Neural progenitor cell (in vitro differentiated cells): ENCODE measurements at places on chromosomes 3 and 15. TPM values are rescaled to one million over a fixed set of nuclear protein-coding genes. Genes with fewer than 3 reads are reported as not detected.

Gene TMEM158
- 2.7 and 5.5 TPM in 2 replicates for total RNA-seq

Gene PLXNB1
- total RNA-seq: 53.6 and 142 TPM in 2 replicates

Gene IL5RA
- total RNA-seq: not detected in 2 replicates

Gene PLCB2
- total RNA-seq: 0.56 and 2.1 TPM in 2 replicates

Gene CCNB2
- 296 and 374 TPM in 2 replicates for total RNA-seq

Gene VGLL3
- 1.2 and 1.8 TPM in 2 replicates for total RNA-seq

Gene PIGB
- total RNA-seq: 15.6 and 18.7 TPM in 2 replicates

Gene IGSF10
- total RNA-seq: 0.15 and 0.22 TPM in 2 replicates

Gene LYZL4
- total RNA-seq: not detected in 2 replicates

Gene SCG5
- 69.4 and 101 TPM in 2 replicates for total RNA-seq

Gene ADIPOQ
- total RNA-seq: not detected in 2 replicates

- DNase-seq: no peak
Observed at GRCh38 chr15:57421110-57421509, 44.8 kb downstream of the CGNL1 start.

DNA sequence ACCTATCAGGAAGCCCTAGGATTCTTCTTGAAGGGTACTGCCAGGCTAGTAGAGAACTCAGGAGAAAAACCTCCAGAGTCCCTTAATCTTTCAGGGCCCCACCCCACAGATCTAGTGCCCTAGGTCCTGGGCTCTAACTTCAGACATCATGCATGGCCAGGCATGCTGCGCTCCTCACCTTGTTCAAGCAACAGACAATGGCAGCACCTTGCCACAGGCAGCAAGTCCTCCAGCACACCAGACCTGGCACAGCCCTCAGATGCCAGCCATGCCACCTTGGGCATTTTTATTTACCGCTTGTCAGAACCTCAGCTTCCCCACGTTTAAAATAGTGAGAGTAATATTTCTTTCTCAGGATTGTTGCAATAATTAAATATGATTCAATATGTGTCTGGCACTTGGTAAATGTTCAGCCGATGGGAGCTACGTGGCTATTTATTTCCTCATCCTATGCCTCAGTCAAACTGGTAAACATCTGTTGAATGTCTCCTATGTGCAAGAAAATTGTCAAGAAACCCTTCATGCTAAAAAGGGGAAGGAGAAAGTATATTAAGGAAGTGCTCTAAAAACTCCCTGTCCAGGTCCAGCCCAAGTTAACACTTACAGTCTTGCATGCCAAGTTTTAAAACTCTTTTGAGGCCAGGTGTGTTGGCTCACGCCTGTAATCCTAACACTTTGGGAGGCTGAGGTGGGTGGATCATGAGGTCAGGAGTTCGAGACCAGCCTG, 14.5 kb upstream of the CCR1 start:
- DNase-seq: no peak

GRCh38 chr3:10961921-10962320, 30.6 kb upstream of the SLC6A1 start:
- DNase-seq: no peak

DNA sequence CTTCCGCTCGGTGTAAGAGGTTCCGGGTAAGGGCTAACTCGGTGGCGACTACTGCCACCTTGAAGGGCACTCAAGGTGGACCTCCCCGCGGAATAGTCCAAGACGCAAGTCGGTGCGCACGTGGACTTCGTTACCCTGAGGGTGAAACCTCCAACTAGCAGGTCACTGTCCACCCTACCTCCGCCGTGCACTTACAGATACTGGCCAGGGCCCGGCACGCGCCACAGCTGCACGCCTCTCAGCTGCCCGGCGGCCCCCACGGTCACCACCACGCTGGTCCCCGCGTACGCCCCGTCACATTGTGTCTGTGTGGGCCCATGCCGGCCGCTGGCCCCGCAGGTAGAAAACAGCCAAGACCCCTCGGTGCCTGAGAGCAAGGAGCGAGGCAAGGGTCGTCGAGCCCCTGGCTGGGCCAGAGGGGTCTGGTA, 1.1 kb downstream of the LTK start:
- DNase-seq: peak; percentile 28

GRCh38 chr3:179196700-179197099, 48.5 kb downstream of the PIK3CA start:
- peak; percentile 20 for DNase-seq

DNA sequence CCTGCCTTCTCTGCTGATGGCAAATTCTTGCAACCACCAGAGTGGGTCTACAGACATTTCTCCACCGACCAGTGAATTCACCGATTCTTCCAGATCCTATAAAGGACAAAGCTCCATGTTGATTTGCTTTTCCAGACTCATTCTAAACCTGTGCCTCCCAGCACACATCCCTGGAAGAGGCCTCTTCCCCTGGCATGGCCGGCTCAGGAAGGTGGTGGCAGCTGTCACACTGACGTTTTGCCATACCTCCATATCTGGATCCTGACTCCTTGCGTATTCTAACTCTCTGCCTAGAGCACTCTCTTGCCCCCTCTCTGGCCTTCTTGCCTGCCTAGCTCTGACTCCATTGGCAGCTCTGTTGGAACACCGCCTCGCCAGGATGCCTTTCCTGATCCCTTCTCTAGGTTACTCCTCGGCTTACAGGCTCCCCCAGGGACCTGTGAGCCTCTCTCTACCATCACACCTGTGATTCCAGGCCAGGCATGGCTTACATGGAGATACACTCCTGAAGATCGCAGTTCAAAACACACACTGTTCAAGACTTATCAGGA, 31.0 kb downstream of the SLCO2A1 start:
- DNase-seq: no peak

- no peak for DNase-seq
Observed at GRCh38 chr3:120496278-120497002, 45.6 kb upstream of the FSTL1 start.

DNA sequence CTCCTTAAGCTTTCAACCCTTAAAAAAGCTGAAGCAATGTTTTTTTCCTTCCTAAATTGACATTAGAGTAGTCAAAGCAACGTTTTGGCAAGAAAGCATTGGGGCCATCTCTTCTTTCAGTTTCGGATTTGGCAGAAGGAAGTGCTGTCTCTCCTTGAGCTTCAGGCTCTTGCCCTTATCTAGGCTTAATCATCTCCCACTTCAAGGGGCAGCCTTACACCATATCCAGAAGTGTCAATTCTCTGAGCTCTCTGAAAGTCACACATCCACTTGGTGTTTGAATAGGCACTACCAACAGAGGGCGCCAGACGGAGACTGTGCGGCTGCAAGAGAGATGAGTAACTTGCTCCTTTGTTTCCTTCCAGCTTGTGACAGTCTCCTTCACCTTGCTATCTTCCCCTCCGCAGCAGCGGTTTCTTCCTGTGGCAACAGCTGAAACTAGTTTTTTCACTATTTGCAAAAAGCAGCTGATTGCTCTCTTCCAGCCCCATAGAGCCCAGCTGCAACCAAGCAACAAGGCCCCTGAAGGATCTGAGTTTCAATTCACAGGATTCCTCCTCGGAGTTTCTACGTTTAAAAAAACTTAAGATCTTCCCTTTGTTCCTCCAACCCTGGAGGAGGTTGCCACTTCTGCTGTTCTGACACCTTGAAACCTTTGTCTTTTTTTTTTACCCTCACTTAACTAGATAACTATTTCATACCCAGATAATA, 147.0 kb upstream of the SLCO3A1 start:
- peak; percentile 89 for DNase-seq

GRCh38 chr3:168396861-168397260, 301.1 kb upstream of the GOLIM4 start:
- DNase-seq: no peak

DNA sequence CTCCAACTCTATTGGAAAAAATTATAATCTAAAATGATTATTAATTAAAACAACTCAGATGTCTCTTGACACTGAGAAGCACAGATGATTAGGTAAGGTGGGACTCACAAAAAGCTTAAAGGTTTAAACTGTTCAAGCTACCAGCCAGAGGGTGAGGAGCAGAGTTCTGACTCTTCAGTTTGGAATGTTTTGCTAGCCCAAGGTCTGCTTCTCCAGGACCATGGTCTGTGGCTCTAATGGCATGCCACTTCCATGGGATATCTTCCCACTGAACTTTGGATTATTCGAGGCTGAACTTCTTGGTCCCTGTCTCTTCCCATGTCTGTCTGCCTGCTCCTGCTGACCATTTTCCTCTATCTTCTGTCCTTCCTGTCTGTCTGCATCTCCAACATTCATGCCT, 49.2 kb downstream of the CACNA2D3 start:
- no peak for DNase-seq

GRCh38 chr3:16765661-16766060, 119.1 kb upstream of the PLCL2 start:
- no peak for DNase-seq

DNA sequence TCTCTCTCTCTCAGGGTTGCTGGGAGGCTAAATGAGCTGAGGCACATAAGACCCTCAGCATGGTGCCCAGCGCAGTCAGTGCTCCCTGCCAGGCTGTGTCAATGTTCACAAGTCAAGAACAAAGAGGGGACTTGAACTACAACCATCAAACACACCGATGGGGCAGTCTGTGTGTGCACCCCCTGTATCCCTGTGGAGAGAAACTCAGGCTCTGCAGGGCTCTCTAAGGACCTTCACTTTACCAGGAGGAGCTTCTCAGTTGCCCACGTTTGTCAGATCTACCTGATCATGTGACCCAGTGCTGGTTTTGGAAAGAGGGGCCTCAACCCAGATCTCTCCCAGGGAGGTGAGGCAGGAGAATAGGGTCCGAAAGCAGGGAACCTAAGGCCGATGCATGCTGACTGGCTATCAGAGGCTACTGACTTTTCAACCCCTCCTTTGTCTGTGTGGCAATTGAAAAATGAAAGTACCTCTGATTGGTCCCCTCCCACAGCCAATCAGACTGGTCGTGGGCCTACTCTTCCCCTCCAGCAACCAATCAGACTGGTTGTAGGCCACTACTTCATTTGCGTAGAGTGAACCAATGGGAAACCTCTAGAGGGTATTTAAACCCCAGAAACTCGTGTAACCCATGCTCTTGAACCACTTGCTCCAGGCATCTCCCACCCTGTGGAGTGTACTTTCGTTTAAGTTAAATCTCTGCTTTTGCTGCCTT, 34.0 kb downstream of the RHCG start:
- DNase-seq: no peak

GRCh38 chr3:61813636-61814035, 252.3 kb downstream of the PTPRG start:
- DNase-seq: no peak

GRCh38 chr15:89408372-89409183, 74.0 kb upstream of the POLG start:
- DNase-seq: peak; percentile 27

DNA sequence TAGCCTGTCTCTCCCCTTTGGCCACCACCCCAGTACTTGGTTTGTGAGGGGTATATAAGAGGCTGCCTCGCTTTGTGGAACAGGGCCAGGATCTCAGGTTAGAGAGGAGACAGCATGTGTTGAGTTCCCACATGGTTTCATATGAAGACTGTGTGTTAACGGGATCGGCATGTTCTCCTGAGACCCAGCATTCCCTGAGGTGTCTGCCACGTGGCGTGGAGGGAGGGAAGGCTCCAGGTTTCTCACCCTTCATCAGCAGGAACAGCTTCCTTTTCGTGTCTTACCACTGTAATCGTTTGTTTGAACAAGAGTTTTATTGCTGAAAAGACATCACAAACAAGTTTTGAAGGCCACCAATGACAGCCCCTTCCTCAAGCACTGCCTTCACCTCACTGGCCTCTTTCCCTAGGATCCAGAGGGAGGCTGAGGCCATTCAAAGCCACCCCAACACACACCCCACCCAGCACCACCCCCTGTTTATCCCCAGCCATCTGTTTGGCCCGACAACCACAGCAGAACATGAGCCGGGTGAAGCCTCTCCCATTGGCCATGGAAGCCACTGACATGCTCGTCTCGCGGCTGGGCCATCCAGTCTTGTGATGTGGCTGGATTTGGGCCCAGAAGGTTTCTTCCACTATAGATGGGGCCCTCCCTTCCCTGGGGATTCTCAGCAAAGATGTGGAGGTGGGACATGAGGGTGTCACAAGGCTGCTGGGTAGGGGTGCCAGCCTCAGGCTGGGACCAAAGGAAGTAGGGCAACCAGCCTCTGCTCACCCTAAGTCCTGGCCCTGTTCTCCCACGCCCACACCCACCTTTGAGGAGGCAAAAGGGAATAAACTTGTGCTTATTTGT, 10.0 kb downstream of the BHLHE40 start:
- DNase-seq: no peak

DNA sequence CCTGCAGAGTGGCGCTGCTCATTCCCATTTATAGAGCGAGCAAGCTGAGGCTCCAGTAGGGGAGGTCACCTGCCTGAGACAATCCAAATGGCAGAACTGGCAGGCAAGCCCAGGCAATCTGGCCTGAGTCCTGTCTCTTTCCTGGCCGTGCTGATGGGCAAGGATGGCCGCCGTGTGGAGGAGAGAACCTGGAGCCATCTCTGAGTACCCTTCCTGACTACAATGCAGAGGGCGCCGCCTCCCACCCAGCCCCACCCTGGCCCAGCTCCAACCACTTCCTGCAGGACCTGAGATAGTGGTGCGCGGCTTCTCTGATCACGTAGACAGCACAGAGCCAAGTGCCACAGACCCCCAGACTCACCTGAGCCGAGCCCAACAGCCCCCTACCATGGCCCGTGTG, 7.0 kb downstream of the TLR9 start:
- DNase-seq: no peak

DNA sequence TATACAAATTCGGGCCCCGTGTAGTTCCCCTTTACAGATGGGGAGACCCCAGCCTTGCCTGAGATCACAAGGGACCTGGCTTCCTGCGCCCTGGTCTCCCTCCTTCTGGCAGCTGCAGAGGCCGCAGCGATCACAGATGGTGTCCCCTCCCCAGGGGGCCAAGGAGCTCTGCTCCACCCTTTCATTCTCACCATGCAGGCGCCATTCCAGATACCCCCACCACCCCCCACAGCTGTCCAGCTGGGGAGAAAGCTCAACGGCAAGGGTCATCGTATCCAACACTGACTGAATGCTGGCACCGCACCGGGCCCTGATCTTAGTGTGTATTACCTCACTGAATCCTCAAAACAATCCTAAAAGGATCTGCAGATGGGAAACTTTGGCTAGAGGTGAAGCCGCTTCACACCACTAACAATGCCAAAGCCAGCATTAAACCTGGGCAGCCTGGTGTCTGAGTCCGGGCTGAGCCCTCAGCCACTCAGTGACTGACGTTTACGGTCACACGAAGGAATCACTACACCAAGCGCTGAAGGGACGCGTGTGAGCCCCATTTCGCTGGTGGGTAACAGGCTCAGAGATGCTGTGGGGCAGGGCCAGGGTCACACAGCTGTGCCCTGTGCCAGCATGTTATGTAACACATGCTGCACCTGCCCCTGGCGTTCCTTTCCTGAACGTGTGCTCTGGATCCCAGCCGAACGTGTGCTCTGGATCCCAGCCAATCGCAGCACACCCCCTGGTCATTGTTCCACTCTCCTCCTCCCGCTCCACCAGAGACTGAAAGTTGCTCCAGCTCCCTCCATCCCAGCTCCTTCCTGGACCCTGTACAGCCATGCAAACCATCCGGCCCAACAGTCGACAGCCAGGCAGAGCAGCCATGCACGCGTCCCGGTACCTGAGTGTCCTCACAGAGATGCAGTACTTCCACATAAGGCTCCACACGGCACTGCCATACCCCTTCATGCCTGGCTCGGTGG, 51.8 kb downstream of the IQSEC1 start:
- DNase-seq: no peak
